Pons (tissue), 1 donor: ENCODE measurements at places on chromosomes 2 and 18.

DNA sequence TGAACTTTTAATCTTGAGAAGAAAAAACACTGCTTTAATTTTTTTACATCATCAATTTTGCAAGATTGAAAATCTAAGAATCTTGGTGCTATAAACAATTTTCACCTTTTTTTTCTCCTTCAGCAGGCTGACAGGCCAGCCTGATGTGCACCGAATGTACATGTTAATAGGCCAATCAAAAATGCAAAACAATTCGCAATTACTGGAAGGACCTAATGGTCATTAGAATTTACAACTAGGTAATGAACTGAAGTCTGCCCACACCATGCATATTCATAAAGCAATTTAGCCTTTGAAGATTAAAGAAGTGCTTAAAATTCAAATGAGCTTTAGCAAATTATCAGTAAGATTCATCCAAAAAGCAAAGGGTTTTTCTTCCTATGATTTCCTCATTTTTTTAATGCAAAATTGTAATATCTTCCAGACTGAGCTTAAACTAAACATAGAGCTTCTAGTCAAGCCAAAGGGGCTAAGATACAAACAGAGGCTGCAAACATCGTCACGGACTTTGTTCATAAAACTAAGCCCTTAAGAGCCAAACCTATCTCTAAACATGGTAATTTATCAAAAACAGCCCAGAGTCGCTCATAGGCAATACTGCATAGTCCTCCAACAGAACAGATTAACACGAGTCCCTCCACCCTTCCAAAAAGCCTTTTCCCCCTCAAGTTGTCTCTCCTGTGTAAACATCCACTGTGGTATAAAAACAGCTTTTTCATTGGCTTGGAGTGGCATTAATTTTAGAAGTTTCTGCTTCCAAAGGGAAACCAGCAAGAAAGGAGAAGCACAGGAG is 18.4 kb downstream of the BCL11A start:
- DNase-seq: no peak

- DNase-seq: peak; percentile 72
Measured at GRCh38 chr2:16020389-16021008, 80.1 kb downstream of the MYCN start.

- DNase-seq: no peak
Measured at GRCh38 chr2:28082131-28082530, 191.6 kb downstream of the BABAM2 start.

GRCh38 chr2:14716319-14716718 is 83.8 kb downstream of the LRATD1 start:
- no peak for DNase-seq

GRCh38 chr2:36536776-36537175 is 61.2 kb downstream of the FEZ2 start:
- DNase-seq: no peak

DNA sequence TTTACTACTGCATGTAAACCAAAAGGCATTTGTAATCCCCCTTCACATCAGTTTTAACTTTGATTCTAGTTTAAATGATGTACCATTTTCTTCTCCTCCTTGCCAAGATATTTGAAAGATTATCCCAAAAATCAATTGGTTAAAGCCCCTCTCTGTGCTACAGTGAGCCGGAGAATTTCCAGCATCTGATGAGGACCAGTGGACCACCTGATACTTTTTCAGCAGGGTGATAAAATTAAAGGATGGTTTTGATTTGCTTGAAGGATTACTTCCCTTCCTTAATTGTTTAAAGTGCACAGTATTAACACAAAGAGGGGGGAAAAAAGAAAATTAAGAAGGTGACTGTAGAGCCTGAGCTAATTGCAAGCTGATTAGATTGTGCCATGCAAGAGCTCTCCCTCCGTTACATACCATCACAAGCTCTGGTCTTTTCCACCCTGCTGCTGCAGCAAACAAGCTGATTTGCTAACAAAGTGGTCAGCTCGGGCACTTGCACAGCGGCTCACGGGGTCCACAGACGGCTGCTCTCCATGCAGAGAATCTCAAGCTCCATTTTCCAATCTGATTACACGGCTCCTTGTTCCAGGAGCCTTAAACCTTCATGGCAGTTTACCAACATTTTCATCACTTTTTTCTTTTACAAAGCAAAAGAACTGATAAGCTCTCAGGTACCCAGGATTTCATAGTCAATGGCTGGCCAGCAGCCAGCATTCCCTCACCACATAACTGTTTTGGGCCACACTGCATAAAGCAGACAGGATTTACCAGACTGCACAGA is 22.1 kb downstream of the FIGN start:
- no peak for DNase-seq

DNA sequence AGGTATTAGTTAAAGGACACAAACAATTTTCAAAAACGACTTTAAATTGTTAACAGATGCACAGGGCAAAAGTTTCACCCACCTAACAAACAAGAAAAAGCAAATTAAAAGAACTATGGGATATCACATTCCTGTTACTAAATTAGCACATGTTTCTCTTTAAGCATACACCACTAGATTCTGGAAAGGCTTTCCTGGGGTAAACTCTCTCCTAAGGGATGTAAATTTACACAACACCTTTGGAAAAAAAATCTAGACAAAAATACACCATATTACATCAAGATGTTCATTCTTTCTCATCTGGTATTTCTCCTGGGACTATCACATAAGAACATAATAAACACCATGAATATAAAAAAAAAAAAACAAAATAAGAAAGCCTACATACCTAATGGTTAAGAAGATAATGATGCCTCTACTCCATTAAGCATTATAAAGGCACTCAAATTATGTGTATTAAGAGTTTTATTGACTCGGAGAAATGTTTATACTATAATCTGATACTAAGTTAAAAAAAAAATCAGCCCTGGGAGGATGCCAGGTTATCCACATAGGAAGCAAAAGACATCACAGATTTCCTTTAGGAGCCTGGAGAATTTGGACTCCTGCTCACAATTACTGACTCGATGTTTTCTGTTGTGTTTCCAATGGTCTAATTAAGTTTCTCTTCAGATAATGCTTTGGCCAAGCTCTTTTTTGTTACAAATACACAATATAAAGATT is 82.8 kb upstream of the AFF3 start:
- DNase-seq: no peak

- DNase-seq: no peak
Measured at GRCh38 chr2:138716183-138716582, 64.0 kb downstream of the NXPH2 start.

GRCh38 chr18:416930-417329 is 83.6 kb downstream of the COLEC12 start:
- no peak for DNase-seq

DNA sequence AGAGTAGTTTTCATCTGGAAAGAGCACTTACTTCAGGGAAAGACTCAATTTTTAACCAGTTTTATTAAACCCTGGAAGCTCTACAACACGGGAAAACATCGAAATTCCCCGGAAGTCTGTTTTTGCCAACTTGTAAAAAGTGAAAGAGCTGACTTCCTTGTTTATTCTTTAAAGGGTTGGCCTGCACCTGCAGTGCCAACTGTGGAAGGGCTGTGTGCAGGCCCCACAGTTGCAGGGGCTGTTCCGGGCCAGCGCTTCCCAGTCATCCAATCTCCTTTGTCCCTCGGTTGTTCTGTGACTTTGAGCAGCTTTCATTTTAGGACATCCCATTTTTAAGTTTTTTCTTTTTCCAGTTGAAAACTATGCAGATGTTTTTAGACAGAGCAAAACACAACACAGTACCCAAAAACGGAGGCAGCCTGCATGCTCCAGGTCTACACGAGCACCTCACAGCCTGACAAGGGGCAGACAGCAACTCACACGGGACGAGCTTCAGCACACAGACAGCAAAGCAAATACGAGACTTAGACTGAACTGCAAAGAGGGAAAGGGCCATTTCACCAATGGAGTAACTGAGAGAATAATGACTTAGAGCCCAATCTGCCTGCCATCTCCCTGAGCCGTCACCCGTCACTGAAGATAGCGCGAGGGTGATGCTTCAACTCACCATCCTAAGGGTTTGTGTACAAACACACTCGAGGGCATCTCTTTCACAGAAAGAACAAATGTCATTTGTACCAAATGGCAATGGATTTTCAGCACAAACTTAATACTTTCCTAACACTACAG is 70.6 kb downstream of the EMILIN2 start:
- peak; percentile 53 for DNase-seq

GRCh38 chr2:54408288-54408687 is 47.8 kb upstream of the SPTBN1 start:
- DNase-seq: no peak

- DNase-seq: no peak
Measured at GRCh38 chr2:37776487-37776886, 105.0 kb upstream of the CDC42EP3 start.

- no peak for DNase-seq
Measured at GRCh38 chr2:31255911-31256571, 22.1 kb downstream of the EHD3 start.

- DNase-seq: no peak
Measured at GRCh38 chr2:54909001-54909400, 141.2 kb downstream of the RTN4 start.
